IPS DF 6.9 (cell line): ENCODE measurements at places on chromosomes 16 and 17.
A peak's percentile ranks its signal among the peaks of the same experiment; 100 is the strongest.

DNA sequence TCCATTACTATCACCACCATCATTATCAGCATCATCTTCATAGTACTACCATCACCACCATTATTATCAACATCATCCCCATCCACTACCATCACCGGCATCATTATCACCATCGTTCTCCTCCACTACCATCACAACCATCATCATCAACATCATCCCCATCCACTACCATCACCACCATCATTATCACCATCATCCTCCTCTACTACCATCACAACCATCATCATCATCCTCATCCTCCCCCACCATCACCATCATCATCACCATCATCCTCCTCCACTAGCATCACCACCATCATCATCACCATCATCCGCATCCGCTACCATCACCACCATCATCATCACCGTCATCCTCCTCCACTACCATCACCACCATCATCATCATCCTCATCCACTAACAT, 639.8 kb upstream of the RBFOX1 start:
- no peak for DNase-seq

DNA sequence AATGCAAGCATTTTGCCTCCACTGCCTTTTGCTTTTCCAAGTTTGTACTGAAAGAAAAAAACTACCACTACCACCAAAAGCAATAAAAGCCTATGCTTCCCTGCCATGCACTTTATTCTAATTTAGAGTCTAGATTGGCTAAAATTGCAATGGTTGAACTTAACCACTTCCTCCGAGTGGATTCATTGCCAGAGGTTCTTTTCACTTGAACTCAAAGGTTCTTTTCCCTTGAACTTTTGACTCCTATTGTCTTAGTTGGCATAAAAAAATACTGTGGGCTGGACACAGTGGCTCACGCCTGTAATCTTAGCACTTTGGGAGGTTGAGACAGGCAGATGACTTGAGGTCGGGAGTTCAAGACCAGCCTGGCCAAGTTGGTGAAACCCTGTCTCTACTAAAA, 319.8 kb upstream of the GOT2 start:
- DNase-seq, result no peak

DNA sequence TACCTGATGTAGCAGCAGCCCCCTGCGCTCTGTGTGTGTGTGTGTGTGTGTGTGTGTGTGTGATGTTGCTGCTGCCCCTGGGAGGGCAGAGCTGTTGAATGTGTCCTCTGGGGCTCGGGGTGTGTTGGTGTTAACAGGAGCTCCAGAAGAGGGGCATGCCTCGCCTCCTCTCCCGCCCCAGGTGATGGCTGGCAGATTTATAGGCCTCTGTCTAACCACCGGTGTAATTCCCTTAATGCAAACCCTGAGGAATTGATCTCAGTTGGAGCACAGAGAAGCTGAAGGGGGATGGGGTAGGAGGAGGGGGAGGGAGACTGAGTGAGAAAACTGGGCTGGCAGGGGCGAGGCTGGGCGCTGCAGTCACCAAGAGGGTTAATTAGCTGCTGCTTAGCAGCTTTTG, 10.0 kb downstream of the CACNA1G start:
- no peak for DNase-seq

DNA sequence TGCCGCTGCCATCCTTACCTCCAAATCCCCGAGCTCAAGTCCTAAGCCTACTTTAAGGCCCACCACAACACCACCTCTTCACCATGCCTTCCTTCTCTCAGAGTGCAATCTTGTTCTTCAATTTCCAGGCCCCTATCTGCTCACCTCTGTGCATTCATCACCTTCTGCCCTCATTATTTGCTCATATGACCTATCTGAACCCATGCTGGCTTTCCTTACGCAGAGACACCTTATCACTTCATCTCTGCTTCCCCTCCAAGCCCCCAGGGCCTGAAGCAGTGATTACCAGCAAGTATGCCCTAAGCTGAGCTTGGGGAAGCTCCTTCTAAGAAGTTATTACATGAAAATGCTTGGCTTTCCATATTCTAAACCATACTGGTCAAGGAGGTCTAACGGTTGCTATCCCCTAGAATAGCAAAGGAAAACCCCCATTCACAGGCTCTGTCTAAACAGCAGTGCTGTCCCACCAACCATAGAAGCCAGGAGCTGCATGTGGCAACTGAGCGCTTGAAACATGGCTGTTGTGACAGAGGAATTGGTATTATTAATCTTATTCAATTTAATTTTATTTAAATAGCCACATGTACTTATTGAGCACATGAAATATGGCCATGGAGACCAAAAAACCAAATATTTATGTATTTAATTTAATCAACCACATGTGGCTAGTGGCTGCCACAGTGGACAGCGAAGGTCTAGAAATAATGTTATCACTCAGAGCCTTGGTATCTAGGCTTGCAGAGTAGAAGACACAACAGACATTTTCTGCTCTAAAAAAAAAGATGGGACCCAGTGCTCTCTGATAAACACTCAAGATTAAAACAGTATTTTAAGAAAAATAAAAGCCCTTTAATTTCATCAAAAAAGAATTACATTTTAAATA, 13.9 kb downstream of the USP7 start:
- no peak for DNase-seq

DNA sequence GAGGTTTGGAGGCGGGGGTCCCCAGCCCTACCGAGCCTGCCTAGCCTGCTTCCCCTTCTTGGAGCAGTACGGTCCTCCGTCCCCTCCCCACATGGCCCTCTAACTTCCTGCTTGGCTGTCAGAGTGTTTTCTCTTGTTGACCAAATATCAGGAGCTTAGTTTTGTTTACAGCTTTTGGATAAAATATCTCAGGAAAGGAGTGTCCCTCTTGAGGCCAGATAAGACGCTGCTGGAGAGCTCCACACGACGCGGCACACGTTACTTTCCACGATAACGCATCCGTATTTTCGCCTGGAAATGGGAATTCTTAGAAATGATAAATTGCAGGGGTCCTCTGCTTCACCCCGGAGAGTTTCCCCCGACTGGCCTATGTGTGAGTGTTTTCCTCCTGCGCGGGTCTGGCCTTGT, 182.9 kb downstream of the MAF start:
- no peak for DNase-seq

DNA sequence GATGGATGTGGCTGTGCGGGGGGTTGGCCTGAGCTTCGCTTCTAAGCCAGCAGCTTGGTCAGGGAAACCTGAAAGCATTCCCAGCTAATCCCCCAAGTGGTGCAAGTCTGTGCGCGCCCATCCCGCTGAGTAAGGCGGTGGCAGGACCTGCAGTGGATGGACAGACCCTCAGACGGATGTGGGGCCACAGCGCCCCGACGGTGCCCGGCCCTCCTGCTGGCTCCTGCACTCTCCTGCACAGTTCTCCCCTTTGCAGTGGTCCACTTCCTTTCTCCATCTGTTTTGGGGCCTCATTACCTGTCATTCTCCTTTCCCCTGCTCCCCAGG, 2.3 kb downstream of the ATP2A1 start:
- no peak for DNase-seq

GRCh38 chr17:21530311-21530710, 154.2 kb downstream of the KCNJ12 start:
- DNase-seq, result no peak

- no peak for DNase-seq
These were observed 26.2 kb downstream of the SLC39A11 start for GRCh38 chr17:73066148-73066884.

- DNase-seq, result no peak
These were observed 10.4 kb upstream of the NLRC3 start for GRCh38 chr16:3587547-3588110.

DNA sequence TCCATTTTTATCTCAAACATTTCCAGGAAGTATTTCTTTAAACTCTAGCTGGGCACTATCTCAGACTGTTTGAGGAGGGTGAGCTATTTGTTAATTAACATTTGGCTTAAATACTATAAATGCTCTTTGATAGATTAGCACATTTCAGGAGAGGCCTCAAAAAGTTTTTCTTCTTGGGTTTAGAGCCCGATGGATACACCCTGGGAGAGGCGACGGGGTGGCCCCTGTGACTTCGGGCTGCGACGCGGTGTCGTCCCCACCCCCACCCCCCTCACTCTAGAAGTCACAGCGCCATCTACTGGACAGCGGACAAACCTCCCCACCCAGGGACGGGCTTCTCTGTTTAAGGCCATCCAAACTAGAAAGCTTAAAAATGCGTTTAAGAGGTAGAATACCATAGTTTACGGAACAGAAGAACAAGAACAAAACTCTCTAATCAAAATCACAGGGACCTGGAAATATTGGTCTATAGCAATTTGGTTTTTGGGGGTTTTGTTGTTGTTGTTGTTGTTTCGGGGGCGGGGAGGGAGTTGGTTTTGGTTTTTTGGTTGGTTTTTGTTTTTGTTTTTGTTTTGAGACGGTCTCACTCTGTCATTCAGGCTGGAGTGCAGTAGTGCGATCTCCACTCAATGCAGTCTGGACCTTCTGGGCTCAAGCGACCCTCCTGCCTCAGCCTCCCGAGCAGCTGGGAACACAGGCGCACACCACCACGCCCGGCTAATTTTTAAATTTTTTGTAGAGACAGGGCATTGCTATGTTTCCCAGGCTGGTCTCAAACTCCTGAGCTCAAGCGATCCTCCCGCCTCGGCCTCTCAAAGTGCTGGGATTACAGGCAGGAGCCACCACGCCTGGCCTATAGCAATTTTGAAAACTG, 254.4 kb downstream of the C16orf95 start:
- no peak for DNase-seq

DNA sequence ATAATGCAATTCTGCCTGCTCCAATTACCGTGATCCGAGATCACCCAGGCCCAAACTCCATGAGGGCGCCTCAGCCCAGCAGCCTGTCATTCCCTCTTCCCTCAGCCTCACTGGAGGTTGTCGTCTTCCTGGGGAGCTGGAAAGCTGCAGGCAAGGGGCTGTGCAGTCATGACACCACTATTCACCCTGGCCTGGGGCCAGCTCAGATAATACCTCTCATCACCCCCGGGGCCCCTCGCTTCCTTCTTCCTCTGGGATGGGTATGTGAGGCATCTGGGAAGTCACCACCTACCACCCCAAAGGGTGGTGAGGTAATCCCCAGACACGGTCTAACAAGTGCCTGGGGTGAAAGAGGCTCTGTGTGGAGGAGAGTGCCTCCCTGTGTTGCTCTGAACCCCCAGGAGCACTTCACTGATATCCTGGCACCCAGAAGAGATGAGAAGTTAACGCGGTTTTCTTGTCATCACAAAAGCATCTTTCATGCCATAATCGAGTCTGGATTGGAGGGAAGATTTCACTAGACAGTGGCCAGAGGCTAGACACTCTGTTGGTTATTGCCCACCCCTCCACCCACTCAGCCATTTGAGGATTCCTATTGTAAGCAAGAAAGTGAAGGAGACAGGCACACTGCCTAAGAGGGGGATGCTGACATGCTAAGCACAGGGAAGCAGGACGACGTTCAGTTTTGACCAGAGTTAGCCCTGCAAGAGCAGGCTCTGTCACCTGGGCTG, 18.4 kb downstream of the CFAP20 start:
- DNase-seq, result no peak

DNA sequence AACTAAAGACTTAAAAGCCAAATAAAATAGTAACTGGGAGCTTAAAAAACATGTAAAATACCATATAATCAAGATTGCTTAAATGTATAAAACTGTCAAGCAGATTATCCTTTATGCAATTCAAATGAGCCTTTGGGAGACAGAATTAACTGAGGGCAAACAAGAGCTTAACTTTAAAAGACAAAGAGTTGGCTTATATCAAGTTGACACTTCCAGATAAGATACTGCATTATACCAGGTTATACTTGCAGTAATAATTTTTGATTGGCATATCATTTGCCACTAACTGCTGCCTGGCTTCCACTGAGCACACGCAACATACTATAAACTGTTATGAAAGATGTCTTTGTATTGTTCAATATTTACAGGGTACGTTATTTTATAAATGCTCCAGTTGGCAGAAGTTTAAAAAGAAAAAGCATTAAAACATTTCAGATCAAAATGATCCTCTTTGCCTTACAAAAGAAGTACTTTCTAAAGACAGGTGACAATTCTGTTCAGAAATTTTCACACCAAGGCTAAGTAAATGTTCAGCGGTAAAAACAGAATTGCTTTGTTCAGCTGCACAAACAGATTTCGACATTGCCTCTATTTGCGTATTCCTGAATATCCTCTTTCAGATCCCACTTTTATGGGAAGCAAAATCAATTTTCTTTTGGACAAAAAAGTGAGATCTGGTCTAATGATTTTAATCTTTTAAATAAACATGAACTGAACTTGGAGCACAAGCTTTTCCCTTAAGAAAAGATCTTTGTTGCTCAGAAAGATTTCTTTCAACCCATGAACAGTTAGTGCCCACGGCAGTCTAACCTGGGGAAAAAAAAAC, 50.7 kb downstream of the TOX3 start:
- DNase-seq, result no peak

DNA sequence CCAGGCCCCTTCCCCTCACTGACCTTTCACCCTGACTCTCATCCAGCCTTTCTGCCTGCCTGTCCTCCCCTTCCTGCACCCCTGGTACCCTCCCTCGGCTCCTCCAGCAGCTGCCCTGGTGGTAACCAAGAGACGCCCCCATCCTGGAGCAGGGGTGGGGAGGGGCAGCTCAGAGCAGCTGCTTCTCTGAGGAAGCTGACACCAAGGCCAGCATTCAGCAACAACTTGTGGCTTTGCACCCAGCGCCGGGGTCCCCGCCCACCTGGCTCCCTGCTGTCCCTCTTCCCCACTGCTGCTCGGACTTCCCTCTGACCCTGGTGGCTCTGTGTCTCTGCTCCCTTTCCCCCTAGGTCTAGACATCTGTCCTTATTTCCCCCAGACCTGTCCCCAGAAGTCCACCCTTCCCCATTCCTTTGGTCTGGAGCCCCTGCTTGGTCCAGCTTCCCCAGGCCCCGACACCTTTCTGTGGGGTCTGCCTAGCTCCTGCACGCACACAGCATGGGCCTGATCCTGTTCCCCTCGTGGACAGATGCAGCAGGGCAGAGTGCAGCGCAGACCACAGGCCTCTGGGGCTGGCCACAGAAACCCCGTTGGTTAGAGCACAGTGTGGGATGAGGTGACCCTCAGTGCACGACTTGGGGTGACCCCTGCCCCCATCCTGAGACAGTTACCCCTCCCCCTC, 1.2 kb upstream of the ATP2A1 start:
- DNase-seq, result no peak

GRCh38 chr17:81132770-81133723, 32.3 kb upstream of the PVALEF start:
- DNase-seq, result no peak

DNA sequence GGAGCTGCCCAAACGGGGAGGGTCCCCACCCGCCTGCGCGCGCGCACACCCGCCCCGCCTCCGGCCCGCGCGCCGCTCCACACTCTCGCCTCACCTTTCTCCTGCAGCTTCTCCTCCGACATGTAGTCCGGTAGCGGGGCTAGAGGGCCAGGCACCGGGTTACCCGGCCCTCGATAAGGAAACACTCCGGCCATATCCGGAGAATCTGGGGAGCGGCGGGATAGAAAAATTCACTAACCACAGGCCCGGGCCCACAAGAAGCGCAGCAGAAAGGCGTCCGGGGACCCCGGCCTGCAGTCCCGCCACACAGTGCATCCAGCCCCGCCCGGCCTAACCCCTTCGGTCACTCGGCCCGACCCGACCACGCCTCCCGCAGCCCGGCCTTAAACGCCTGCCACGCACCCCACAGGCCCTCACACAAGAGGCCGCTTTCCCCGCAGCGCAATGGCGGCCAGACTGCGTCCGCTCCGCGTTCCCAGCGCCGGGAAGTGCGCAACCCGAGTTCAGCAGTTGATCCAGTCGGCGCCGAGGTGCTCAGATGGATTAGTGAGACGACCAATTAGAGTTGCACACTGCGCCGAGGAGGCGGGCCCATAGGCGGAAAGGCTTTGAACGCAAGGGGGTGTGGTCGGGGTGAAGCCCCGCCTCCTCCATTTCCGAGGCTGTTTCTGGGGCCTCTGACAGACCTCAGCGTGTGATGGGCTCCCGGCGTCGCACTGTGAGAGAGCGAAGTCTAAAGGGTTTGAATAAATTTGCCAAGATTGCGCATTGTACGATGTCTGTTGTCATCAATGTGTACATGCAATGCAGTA, at the start of gene PRPF8:
PRPF8 (minus strand) TSS at position 490 of the 812 bp plus-strand sequence; CDS start at position 194, 296 bp downstream.
- peak; percentile 94 for DNase-seq

- no peak for DNase-seq
These were observed 807.1 kb downstream of the KCNJ2 start for GRCh38 chr17:70976447-70976846.
